Lung (tissue), 17 donors: ENCODE measurements at places on chromosomes 6 and 20. TPM values are rescaled to one million over a fixed set of nuclear protein-coding genes. Genes with fewer than 3 reads are reported as not detected.
A peak's percentile ranks its signal among the peaks of the same experiment; 100 is the strongest.

LY6G6D gene
- not detected for polyA plus RNA-seq

- DNase-seq, result no peak
These were observed 13.4 kb upstream of the KLHL32 start for GRCh38 chr6:96911171-96911570.

GRCh38 chr6:70863343-70863742, 93.5 kb downstream of the B3GAT2 start:
- DNase-seq, result no peak

DNA sequence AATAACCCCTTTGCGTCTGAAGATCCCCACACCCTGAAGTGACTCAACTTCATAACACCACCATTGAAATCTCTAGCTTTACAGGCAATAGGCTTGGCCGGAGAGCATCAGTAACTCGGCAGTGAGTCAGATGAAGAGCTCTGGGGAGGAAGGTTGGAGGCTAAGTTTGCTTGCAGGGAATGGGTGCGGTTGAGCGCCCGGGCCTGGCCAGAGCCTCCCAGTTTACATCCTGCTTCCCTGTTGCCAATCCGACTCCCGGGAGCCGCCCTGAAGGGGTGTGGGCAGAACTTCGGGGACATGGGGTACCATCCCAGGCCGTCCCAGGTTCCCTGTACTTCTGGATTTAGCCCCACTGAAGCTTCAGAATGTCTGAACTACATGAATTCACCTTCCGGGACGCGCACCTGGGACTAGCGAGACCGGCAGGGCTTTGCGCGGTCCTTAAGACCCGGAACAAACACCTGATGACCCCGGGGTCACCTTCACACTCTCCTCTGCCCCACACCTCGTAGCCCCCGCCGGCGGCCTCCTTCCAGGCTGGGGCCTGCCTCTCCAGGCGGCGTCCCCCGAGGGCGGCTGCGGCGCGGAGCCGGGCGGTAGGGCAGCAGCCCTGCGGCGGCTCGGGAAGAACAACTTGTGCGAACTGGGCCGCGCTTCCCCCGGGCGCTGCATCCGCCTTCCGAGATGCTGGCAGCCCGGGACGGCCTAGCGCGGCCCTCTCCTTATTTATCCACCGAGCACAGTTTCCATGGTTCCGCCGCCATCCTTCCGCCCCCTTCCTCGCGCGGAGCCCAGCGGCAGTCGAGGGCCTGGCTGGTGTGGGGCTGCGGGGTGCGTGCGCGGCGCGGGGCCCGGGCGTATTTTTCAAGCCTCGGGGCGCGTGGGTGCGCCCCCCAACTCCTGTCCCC, 56.6 kb upstream of the RREB1 start:
- DNase-seq, result peak; percentile 70

DNA sequence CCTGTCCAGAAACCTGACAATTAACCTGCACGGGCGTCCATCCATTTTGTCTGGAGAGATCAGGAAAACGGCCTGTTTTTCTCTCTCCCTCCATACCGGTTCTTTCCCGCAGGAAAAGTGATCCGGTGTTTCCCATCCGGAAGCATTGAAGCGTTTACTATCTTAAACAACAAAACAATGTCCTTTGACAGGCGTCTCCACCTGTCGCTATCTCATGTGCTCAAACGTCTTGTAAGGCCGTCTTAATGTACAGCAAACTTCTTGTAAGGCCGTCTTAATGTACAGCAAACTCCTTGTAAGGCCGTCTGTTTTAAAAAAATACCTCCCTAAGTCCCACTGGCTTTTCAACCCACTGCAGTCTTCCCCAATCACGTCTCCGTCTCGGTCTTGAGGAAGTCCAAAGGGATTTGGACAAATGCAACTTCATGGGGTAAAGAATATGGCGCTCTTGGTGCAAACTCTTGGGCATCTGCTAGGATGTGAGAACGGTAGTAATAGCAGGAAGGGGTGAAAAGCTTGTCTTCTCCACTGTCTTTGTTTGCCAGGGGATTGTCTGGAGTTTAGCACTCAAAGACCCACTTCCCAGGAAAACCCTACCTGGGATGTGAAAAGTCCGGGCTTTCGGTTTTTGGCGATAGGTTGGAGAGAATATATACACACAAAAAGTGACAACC, 29.9 kb upstream of the TRIM27 start:
- DNase-seq, result peak; percentile 25
